ENCODE measurements at places on chromosomes 7 and 10.

- no peak for DNase-seq
These were observed 278.3 kb downstream of the CCDC3 start for GRCh38 chr10:12723220-12723619.

- no peak for DNase-seq
These were observed 13.9 kb upstream of the DNAAF5 start for GRCh38 chr7:712381-713138.

GRCh38 chr7:137020351-137020750 is 151.9 kb downstream of the CHRM2 start:
- DNase-seq = no peak

DNA sequence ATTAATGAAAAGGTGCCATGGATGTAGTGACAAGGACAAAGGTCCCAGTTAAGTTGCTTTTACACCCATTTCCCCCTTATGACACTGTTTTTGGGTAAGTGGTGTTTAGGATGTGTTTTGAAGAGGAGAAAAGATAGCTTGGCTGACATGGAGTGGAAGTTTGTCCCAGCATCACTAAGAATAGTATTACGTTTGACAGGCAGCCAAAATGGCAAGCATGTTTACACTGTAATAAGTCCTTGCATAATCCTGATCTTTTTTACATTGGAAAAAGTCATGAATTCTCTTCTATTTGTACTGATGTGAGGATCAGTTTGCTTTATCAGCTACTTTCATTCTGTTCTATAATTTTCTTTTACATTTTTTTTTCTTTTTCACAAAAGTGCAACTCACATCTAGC is 137.8 kb downstream of the CHRM2 start:
- peak; percentile 26 for DNase-seq

- DNase-seq = no peak
These were observed 12.6 kb upstream of the UBE2D1 start for GRCh38 chr10:58322072-58322834.

GRCh38 chr7:40621592-40621998 is 486.8 kb downstream of the SUGCT start:
- DNase-seq = no peak

GRCh38 chr10:89086801-89087521 is 96.4 kb downstream of the FAS start:
- DNase-seq = peak; percentile 100
